Fibroblast of mammary gland (primary cell): ENCODE measurements at places on chromosomes 12 and 14.

GRCh38 chr12:59182191-59182590, 261.9 kb upstream of the LRIG3 start:
- peak; percentile 9 for DNase-seq

DNA sequence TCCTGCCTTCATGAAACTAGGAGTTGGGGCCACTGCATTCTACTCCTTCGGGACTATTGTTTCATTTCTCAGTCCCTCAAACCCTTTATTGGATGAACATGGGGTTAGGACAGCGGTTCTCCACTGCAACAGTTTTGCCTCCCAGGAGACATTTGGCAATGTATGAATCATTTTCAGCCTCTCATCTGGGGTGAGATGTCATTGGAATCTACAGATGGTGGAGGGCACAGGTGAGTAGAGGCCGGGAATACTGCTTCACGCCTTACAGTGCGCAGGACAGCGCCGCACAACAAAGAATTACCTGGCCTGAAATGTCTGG, 649 bp upstream of the GNPNAT1 start:
- no peak for DNase-seq

DNA sequence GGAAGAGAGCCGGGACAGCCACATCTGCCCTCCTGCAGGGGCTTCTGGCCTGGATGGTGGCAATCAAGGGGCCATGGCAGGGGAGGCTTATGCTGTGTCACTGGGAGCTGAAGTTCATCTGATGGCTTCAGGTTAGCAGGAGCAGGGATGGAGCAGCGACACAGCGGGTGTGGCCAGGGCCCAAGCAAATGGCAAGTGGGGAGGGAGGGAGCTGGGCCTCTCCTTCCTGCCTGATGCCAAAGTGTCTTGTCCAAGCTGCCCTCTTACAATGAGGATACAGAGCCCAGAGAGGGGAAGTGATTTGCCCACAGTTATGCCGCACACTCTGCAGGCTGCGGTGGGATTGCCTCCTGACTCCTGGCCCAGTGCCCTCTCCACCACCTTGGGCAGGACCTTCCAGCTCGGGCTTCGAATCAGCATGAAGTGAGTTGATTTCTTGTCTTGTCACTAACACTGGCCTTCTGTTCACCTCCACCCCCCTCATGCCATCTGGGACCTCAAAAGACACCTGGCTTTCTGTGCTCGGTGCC, 51.3 kb downstream of the IQSEC3 start:
- DNase-seq, result no peak

DNA sequence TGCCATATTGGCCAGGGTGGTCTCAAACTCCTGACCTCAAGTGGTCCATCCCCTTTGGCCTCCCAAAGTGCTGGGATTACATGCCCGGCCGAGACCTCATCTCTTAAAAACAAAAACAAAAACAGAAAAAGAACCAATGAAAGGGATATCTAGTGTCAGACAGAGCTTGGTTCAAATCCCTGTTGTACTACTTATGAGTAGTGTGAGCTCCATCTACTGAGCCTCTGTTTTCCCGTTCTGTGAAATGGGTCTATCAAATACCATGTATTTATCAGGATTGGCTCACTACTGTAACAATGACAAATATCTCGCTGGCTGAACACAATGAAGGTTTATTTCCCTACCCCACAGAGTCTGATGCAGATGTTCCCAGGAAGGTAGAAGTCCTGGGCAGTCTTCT, 36.9 kb upstream of the HNF1A start:
- no peak for DNase-seq
